ENCODE measurements at places on chromosomes 2 and 18. TPM values are rescaled to one million over a fixed set of nuclear protein-coding genes. Genes with fewer than 3 reads are reported as not detected.

GRCh38 chr18:3914833-3915610 is 465.1 kb downstream of the TGIF1 start:
- no peak for DNase-seq
- peaks cover 41% of the 10 kb centered on the region for H3K27me3 ChIP-seq
- no peak overlapping the region for H3K27ac ChIP-seq
- no peak overlapping the region for H3K4me3 ChIP-seq
- no peaks in the 10 kb centered on the region for H3K36me3 ChIP-seq
- H3K4me1 ChIP-seq = no peaks in the 10 kb centered on the region

The ASB18 gene
- total RNA-seq = 0.15 TPM

- DNase-seq = no peak
- no peak overlapping the region for H3K4me3 ChIP-seq
- H3K27me3 ChIP-seq = no peaks in the 10 kb centered on the region
- no peak overlapping the region for H3K27ac ChIP-seq
- peaks cover 9% of the 10 kb centered on the region for H3K4me1 ChIP-seq
- no peaks in the 10 kb centered on the region for H3K36me3 ChIP-seq
These were observed 19.6 kb upstream of the KIF3C start for GRCh38 chr2:26001743-26002351.

The TNS1 gene
- total RNA-seq = 1.5 TPM

DNA sequence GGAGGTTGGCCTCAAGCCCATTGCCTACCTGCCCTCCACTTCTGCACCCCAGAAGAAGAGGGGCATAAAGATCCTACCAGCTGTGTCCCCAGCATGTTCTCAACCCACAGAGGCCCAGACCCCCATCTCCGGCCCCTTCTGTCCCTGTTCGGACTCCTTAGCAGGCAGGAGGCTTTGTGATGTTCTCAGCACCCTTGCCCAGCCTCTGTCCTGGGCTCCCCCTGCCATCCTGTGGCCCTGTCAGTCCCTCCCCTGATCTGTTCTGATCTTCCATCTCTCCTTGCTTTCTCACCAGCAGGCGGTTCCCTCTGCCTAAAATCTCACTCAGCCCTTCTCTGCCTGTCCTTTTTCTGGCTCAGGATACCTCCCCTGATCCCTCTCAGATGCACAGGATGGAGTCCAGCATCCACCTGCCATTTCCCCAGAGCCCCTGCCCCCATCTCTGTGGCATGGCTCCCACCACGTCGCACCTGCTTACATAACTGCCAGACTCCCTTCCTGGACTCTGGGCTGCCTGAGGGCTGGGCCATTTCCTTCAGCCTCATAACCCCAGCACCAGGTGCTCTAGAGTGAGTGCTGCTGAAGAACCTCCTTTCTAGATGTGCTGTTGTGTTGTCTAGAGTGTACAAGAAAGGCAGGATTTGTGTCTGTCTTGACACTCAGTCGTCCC is 134.0 kb downstream of the CTIF start:
- H3K27ac ChIP-seq = no peak overlapping the region
- H3K36me3 ChIP-seq = no peaks in the 10 kb centered on the region
- no peaks in the 10 kb centered on the region for H3K27me3 ChIP-seq
- H3K4me1 ChIP-seq = no peaks in the 10 kb centered on the region
- H3K4me3 ChIP-seq = no peak overlapping the region
- DNase-seq = no peak

The DCDC2C gene
- total RNA-seq = not detected

- H3K36me3 ChIP-seq = no peaks in the 10 kb centered on the region
- no peak overlapping the region for H3K4me3 ChIP-seq
- peaks cover 11% of the 10 kb centered on the region for H3K27me3 ChIP-seq
- no peaks in the 10 kb centered on the region for H3K4me1 ChIP-seq
- H3K27ac ChIP-seq = no peak overlapping the region
These were observed 1080.9 kb upstream of the FANCL start for GRCh38 chr2:59322005-59322404.

- H3K36me3 ChIP-seq = no peaks in the 10 kb centered on the region
- no peak for DNase-seq
- H3K4me1 ChIP-seq = no peaks in the 10 kb centered on the region
- no peak overlapping the region for H3K4me3 ChIP-seq
These were observed 29.4 kb upstream of the RTTN start for GRCh38 chr18:70234667-70235459.

DNA sequence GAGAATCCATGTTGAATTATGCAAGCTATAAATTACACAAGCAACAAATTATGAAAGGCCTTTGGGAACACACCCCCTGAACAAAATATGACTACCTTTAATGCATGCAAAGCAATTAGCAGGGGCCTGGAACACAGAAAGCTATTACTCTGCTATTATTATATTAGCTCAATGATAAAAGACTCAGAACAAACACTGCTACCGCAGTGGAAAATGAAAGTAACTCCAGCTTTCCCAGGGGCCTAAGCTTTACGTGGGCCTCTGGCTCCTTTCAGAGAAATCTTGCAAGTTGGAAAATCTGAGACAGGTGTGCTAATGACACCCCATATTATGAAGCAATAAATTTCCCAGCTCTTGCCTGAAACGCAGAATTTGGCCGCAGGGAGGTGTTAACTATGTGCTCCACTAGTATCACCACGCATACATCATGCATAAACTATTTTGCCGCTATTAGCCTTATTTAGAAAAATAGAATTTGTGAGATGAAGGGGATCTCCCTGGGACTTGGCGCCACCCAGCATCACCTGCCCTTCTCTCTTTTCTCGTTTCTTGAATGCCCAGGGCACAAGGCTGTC is 321.6 kb upstream of the LYPD1 start:
- H3K4me3 ChIP-seq = no peak overlapping the region
- no peaks in the 10 kb centered on the region for H3K36me3 ChIP-seq
- H3K27me3 ChIP-seq = no peaks in the 10 kb centered on the region
- no peak overlapping the region for H3K27ac ChIP-seq

The NEUROD1 gene
- total RNA-seq = not detected

DNA sequence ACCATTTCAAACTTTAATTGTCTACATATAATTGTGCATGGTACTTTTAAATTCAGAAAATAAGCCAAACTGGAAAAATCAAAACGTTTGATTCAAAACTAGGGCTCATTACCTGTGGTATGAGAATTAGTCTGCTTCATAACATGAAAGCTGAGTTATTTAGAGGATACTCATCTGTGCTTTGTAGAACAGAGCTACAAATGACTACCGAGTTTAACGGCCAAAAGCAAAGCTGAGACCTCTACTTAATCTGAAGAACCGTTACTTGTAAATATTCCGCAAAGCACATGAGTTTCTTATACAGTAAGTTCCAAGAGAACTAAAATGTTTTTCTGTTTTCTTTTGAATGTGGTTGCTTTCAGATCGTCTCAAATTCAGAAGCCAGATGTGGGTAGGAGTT is 123.7 kb upstream of the SMAD7 start:
- no peaks in the 10 kb centered on the region for H3K36me3 ChIP-seq
- no peak overlapping the region for H3K27ac ChIP-seq
- H3K27me3 ChIP-seq = no peaks in the 10 kb centered on the region
- no peaks in the 10 kb centered on the region for H3K4me1 ChIP-seq
- H3K4me3 ChIP-seq = no peak overlapping the region

The AGAP1 gene
- total RNA-seq = 31.0 TPM

The CFC1 gene
- not detected for total RNA-seq

DNA sequence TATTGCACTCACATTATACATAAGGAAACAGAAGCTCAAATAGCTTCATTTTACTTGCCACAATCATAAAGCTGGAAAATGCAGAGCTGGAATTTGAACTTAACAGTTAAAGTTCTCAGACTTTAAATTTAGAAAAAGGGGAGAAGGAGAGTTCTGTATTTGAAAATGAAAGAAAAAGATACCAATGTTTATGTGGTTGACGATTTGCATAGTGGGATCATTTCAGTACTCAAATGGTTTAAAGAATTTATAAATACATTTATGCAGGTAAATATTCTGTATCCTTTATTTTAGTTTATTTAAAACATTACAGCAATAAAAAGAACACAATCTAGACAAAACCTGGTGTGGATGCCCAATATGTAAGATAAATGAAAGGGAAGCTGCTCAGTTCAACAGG is 25.5 kb upstream of the STAT4 start:
- no peak for DNase-seq
- no peak overlapping the region for H3K4me3 ChIP-seq
- H3K27ac ChIP-seq = no peak overlapping the region
- H3K4me1 ChIP-seq = peaks cover 53% of the 10 kb centered on the region

DNA sequence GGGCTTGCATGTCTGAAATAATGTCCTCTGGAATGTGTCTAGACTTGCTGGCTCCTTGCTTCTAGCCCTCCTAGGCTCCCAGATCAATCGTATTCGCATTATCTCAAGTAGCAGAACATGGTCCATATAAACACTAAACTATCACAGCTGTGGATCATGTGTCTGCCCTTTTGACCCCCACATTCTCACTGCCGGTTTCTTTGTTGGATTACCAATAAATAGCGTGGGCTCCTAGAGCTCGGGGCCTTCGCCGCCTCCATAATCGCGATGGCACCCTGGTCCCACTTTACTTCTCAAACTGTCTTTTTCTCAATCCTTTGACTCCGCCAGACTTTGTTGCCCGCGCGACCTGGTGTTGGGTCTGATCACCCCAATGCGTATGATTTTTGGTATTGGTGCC is 6.3 kb upstream of the SCYGR8 start:
- H3K27ac ChIP-seq = no peak overlapping the region

DNA sequence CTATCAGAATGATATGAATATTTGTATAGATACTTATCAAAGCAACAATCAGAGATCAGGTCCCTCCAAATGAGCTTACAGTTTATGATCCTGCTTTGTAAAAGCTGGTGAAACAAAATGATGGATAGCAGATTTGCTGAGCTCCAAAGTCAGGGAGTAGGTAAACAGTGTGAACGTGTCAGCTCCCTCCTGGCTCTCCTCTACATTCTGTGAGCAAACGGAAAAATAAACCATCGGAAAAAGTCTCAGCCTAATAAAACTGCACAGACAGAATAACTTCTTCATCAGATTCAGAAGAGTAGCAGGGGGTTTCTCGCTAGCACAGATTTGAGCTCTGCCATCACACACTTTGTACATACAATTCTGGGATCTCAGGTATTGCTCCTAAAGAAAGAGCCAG is 51.3 kb downstream of the BCL11A start:
- H3K27me3 ChIP-seq = no peaks in the 10 kb centered on the region
- no peaks in the 10 kb centered on the region for H3K4me1 ChIP-seq
- DNase-seq = no peak
- H3K36me3 ChIP-seq = no peaks in the 10 kb centered on the region

GRCh38 chr2:3520591-3520990 is 1.3 kb upstream of the ADI1 start:
- H3K27ac ChIP-seq = no peak overlapping the region
- H3K27me3 ChIP-seq = no peaks in the 10 kb centered on the region
- no peak for DNase-seq
- H3K4me1 ChIP-seq = peaks cover 40% of the 10 kb centered on the region
- peaks cover 11% of the 10 kb centered on the region for H3K36me3 ChIP-seq
- H3K4me3 ChIP-seq = no peak overlapping the region

GRCh38 chr18:56711708-56712445 is 60.7 kb downstream of the WDR7 start:
- DNase-seq = no peak
- H3K27me3 ChIP-seq = no peaks in the 10 kb centered on the region
- peaks cover 17% of the 10 kb centered on the region for H3K4me1 ChIP-seq
- no peaks in the 10 kb centered on the region for H3K36me3 ChIP-seq
- no peak overlapping the region for H3K27ac ChIP-seq

DNA sequence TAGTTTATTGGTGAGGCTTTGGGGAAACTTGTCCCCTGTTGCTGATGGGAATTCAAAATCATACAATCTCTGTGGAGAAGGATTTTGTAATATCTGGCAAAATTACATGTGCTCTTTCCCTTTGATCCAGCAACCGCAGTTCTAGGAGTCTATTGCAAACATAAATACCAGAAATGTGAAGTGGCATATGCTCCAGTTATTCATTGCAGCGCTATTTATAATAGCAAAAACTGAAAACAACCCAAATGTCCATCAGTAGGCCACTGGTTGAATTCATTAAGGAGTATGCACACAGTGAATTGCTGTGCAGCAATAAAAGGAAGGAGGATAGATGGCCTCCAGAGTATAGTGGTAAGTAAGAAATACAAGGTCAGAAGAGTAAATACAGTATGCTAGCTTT is 76.5 kb downstream of the HNRNPLL start:
- H3K27ac ChIP-seq = no peak overlapping the region
- H3K4me1 ChIP-seq = peaks cover 14% of the 10 kb centered on the region
- H3K36me3 ChIP-seq = no peaks in the 10 kb centered on the region
- H3K4me3 ChIP-seq = no peak overlapping the region
- no peaks in the 10 kb centered on the region for H3K27me3 ChIP-seq

The CSRNP3 gene
- total RNA-seq = 8.3 TPM

The INPP4A gene
- 23.4 TPM for total RNA-seq

All from PC-3 (cell line).